ENCODE measurements at places on chromosomes 3 and 15.
A peak's percentile ranks its signal among the peaks of the same experiment; 100 is the strongest.

GRCh38 chr15:38670128-38671005 is 105.8 kb upstream of the RASGRP1 start:
- DNase-seq: peak; percentile 69

- DNase-seq: no peak
Measured at GRCh38 chr3:128698211-128699047, 27.6 kb upstream of the RAB7A start.

DNA sequence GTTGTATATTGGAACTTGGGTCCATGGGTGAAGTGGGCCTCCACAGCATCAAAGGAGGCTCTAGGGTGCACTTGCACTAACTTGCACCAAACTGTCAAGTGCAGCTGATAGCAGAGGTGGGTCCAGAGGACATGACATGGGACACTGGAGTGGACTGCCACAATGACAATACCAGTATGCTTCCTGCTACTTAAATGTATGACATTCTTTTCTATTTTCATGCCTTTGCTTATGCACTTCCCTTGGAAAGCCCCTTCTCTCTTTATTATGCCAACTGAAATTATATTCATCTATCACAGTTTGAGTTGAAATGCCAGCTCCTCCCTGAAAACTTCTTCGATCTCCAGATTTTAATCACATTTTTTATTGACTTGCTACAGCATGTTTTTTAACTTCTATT is 101.8 kb downstream of the CFAP20DC start:
- DNase-seq: no peak

DNA sequence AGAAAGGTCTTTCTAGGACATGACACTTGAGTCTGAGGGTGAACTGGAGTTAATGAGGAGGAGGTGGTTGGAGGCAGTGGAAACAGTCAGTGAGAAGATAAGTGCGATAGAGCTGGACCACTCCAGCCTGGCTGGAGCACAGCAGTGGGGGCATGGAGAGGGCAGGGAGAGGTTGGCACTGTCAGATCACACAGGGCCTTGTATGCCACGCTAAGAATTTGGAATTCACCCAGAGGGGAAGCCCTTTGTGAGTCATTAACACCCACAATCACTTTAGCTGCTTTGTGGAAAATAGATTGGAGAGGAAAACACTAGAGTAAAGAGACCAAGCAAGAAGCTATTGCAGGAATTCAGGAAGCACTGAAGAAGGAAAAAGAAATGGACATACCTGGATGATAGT is 83.3 kb downstream of the ZNF621 start:
- DNase-seq: no peak

DNA sequence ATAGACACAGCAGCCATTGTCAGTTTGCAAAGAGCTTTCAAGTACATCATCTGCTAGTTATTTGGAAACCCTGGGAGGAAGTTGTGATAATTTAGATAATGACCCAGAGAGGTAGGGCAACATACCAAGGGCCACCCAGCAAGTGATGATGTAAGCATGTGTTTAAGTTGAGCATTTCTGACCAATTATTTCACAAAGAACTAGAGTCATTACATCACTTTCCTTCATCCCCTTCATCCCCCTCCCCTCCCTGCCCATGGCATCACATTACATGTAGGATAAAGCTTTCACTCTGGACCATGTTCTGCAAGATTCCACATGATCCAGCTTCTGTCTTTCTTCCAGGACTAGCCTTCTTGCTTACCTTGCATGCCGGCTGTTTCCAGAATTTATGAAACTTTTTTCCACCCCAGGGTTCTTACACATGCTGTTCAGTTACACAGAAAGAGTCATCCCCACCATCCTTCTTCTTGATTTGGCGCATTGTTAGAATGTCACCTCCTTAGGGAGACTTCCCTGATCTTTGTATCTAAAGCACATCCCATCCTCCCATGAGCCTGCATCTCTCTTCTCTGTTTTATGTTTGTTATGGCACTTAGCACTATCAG is 71.3 kb downstream of the PTPRG start:
- DNase-seq: no peak

DNA sequence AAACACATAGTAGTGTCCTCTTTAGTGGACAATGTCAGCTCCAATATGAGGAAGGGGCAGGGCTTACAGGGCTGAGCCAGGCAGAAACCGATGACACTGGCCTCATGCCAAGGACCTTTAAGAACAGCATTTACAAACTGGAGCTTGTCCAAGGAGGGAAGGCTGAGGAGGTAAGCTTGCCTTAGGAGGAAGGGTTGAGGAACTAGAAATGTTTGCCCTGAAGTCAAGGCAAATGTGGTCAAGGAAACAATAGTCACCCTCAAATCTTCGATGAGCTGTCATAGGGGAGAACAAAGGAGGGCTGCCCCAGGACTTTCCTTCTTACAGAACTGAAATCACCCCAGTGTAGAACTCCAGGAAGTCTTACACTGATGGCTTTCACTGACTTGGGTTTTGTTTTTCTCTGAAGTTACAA is 136.4 kb downstream of the LIPC start:
- no peak for DNase-seq

GRCh38 chr3:193544289-193544688 is 10.4 kb downstream of the ATP13A4 start:
- no peak for DNase-seq

GRCh38 chr15:86159468-86159867 is 79.8 kb downstream of the AGBL1 start:
- no peak for DNase-seq

DNA sequence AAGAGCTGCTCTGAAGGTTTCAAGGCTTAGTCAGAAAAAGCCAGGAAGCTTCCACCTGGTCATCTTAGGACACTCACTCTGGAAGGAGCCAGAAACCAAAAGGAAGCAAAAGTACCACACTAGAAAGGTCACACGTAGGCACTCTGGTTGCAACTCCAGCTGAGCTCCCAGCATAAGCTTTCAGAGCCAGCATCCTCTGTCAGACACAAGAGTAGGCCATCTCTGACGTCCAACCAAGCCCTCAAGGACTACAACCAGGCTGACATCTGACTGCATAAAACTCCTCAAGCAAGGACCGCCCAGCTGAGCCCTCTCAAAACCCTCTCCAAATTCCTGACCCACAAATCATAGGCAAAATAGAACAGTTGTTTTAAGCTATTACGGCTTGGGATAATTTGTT is 12.8 kb downstream of the SH3BP5 start:
- no peak for DNase-seq

DNA sequence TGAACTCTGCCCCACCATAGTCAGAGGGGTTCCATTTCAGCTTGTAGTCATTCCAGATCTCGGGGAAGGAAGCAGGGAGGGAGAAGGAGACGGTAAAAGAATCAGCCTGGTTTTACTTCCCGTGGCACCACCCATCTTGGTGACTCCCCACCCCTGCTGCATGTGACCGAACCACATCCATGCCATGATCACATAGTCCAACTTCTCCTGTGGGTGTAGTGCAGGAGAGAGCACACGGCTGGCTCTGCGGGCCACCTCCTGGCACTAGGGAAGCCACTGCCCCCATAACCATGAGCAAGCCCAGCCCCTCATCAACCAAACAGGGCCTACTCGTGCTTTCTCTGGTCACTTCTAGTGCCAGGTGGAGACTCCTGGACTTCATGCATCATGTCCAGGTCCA is 3.7 kb downstream of the CHRNA3 start:
- DNase-seq: no peak

- no peak for DNase-seq
Measured at GRCh38 chr3:9917820-9918219, 922 bp downstream of the IL17RC start.

GRCh38 chr3:42960282-42960681 is 18.8 kb upstream of the GASK1A start:
- DNase-seq: no peak

- DNase-seq: no peak
Measured at GRCh38 chr3:115623044-115623868, at the start of gene GAP43. GAP43 (plus strand) TSS chr3:115623510; CDS start chr3:115623690, 180 bp downstream.

- DNase-seq: peak; percentile 1
Measured at GRCh38 chr3:154018100-154018696, 103.0 kb upstream of the ARHGEF26 start.

DNA sequence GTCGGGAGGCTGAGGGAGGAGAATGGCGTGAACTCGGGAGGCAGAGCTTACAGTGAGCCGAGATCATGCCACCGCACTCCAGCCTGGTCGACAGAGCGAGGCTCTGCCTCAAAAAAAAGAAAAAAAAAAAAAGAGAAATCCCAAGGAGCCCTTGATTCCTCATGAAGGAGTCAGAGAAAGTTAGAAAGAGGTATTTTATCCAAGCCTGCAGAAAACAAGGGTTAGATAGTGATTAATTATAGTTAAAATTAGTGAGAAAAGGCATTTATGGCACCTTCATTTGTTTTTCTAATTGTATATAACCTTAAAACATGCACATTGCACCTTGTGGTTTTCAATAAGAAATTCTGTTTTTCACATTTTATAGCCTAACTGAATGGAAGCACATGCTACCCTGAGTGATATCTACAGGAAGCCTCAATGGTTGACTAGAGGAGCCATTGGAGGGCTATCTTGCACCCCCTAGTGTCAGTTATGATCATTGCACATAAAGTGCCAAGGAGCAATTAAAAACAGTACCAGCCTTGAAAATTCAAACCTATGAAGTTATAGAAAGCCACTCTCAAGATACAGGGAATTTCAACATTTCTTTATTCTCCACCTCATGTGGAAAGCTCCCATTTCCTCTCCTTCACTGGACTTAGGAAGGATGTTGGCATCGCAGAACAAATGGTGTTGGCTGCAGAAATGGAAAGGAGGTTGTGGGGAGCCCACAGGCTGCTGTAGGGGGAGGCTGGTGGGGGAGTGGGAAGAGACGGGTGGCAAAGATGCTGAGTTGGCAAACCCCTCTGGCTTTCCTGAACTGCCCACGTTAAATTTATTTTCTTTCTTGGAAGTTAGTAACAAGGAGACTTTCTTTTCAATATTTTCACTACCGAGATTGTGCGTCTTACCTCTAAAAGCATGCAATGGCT is 48.5 kb downstream of the ITGA11 start:
- peak; percentile 5 for DNase-seq

DNA sequence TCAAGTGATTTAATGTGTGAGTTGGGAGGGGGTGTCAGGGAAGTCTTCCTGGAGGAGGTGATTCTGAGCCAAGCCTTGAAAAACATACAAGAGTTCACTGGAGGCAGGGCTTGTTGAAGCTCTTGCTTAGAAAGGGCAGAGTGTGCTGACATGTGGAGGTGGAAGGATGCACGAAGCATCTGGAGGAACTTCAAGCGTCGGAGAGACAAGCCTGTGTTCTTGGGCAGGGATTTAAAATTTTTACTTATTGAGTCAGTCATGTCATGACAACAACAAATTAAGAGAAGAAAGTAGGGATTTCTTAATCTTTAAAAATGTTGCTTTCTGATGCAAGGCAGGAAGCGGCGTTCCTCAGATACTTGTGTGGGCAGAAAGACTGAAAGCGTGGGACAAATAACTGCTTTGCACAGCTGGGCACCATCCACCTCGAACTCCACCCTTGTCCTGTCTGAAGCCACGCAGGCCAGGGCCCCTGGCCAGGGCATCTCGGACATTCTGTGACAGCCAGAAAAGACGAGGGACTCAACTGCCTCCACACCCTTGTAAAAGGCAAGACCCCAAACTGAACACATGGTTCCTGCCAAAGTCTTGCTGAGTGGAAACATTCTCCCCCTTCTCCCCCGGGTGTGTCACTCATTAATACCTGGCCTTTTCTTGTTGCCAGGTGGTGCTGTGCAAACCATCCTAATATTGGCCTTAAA is 6.9 kb upstream of the IL16 start:
- DNase-seq: no peak

DNA sequence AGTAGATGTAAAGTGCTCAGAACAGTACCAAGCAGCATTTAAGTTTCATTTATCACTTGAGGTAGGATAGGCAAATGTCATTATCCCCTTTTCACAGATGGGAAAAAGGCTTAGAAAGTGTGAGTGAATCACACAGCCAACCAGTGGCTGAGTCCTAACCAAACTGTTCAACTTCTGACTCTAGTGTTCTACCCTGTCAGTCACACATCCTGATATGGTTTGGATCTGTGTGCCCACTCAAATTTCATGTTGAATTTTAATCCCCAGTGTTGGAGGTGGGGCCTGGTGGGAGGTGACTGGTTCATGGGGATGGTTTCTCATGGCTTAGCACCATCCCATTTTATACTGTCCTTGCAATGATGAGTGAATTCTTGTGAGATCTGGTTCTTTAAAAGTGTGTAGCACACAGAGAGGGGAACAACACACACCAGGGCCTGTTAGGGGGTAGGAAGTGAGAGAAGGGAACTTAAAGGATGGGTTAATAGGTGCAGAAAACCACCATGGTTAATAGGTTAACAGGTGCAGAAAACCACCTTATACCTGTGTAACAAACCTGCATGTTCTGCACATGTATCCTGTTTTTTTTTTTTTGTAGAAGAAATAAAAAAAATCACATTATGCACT is 304.7 kb downstream of the SUCLG2 start:
- no peak for DNase-seq

- DNase-seq: no peak
Measured at GRCh38 chr15:60343221-60343970, 54.4 kb downstream of the ANXA2 start.

- DNase-seq: no peak
Measured at GRCh38 chr15:86076468-86076867, 3.2 kb upstream of the AGBL1 start.

GRCh38 chr3:120244834-120245225 is 40.2 kb downstream of the GPR156 start:
- no peak for DNase-seq

DNA sequence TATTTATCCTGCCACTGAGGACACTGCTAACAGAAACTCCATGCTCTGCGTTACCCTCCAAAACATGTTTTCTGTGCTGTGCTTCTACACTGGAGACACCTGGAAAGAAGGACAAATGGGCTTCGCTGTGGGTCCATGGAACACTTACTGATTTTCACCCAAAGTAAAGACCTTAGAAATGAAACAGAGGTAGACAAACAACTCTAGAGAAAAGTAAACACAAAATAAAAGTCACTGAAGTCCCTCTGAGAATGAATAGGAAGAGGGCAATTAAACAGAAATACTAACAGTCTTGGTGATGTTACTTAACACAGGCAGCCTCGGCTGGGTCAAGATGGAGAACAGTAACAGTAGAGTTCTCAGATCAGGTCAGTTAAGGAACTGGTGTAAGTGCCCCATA is 6.7 kb upstream of the STIMATE start:
- no peak for DNase-seq

- no peak for DNase-seq
Measured at GRCh38 chr3:195025056-195025883, 245.7 kb downstream of the XXYLT1 start.

DNA sequence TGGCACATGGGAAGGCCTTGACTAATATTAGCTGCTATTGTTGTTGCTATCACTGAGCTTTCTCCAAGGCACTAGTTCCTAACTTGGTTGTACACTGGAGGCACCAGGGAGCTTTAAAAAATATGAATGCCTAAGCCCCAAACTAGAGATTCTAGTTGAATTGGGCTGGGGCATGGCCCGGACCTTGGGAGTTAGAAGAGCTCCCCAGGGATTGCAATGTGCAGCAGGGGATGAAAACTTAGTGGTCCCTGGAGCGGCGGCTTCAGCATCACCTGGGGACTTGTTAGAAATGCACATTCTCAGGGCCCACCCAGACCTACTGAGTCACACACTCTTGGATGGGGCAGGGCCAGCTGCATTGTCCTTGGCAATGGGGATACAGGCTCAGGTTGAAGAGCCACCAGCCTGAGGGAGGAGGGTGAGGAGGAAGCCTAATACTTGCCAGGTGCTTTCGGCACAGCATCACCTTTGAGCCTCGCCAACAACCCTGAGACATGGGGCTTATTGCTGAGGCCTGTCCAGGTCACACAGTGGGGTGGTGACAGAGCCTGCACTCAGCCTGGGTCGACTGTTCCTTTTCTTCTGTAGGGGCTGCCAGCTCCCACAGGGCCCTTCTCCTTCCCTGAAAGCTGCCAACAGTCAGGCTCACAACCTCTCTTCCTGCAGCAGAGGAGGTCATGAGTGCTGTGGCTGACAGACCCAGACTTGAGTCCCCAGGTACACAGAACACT is 84.5 kb downstream of the ATP2B2 start:
- DNase-seq: no peak

GRCh38 chr3:12180218-12180617 is 21.5 kb upstream of the TIMP4 start:
- DNase-seq: no peak

Measured in T follicular helper cell (primary cell).